ENCODE measurements at places on chromosomes 6 and 20. TPM values are rescaled to one million over a fixed set of nuclear protein-coding genes. Genes with fewer than 3 reads are reported as not detected.

Gene NEURL2
- total RNA-seq, result 7.6 TPM

Gene CYP24A1
- not detected for total RNA-seq

Gene TRIM10
- 0.08 TPM for total RNA-seq

Gene ASIP
- total RNA-seq, result 10.5 TPM

Gene ANGPT4
- total RNA-seq, result not detected

Gene PRPF6
- 47.5 TPM for total RNA-seq

Gene UST
- total RNA-seq, result 2.1 TPM

Gene PHF3
- 38.8 TPM for total RNA-seq

Gene RBPJL
- not detected for total RNA-seq

Gene CHRNA4
- 0.16 TPM for total RNA-seq

Gene AURKA
- 3.2 TPM for total RNA-seq

Gene TGM6
- not detected for total RNA-seq

Gene PACSIN1
- 10.3 TPM for total RNA-seq

Gene SLC22A23
- 3.2 TPM for total RNA-seq

Gene EPPIN
- total RNA-seq, result not detected

Gene MANEA
- total RNA-seq, result 5.2 TPM

Data from cardiac septum (tissue), 1 donor.